ENCODE measurements at places on chromosomes 13 and 19.

DNA sequence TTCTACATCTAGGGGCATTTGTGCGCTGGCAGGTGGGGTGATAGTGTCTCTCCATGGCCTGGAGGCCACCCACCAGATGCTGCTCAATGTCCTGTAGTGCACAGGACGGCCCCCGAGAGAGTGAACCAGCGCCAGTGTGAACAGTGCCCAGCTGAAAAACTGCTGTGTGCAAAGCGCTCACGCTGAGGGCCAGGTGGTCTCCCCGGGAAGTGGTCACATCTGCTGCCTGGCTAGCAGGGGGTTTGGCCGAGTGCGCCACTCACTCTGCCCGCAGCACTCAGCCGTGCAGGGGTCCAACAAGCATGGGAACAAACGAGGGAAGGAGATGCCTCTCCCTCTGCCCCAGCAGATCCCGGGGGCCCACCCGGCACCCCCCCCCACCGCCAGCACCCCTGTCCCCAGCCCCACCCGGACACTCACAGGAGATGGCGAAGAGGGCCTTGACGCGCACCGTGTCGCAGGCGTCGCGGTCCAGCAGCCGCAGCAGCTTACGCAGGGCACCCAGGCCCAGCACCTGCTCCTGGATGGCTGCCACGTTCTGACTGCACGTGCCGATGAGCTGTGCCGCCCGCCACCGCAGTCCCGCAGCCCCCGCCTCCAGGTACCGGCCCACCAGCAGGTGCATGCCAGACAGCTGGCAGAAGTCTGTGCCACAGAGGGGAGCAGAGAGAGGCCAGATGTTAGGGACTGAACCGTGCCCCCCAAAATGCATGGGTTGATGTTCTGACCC lies 5.8 kb downstream of the HSPBP1 start:
- no peak for DNase-seq

DNA sequence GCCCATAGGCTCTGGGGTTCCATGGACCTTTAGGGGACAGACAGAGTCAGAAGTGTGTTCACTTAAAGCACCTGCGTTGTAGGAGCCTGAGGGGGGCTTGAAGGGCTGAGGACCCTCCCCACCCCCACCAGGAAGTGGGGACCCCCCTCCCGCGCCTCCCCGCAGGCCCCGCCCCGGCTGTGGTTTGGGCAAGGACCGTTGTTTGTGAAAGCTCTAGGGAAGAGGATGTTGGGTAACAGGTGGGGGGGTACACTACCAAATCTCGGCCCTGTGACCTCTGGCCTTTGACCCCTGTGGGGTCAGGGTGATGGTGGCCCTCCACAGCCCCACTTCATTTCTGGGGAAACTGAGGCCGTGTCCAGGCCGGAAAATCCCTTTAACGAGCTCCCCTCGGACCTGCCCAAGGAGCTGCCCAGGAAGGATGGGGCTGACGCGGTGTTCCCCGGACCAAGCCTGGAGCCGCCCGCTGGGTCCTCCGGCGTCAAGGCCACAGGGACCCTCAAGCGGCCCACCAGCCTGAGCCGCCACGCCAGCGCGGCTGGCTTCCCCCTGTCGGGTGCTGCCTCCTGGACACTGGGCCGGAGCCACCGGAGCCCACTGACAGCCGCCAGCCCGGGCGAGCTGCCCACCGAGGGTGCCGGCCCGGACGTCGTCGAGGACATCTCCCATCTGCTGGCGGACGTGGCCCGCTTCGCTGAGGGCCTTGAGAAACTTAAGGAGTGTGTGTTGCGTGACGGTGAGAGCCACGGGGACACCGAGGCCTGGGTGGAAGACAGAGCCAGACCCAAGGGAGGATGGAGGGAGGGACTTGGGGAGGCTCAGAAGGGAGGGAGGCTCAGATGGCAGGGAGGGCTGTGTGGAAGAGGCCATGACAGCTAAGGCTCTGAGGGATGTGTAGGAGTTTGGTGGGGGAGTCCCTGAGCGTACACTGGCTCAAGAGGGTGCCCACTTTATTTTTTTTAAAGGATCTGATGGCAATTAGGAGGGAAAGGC lies 1.3 kb downstream of the ARHGAP45 start:
- no peak for DNase-seq

DNA sequence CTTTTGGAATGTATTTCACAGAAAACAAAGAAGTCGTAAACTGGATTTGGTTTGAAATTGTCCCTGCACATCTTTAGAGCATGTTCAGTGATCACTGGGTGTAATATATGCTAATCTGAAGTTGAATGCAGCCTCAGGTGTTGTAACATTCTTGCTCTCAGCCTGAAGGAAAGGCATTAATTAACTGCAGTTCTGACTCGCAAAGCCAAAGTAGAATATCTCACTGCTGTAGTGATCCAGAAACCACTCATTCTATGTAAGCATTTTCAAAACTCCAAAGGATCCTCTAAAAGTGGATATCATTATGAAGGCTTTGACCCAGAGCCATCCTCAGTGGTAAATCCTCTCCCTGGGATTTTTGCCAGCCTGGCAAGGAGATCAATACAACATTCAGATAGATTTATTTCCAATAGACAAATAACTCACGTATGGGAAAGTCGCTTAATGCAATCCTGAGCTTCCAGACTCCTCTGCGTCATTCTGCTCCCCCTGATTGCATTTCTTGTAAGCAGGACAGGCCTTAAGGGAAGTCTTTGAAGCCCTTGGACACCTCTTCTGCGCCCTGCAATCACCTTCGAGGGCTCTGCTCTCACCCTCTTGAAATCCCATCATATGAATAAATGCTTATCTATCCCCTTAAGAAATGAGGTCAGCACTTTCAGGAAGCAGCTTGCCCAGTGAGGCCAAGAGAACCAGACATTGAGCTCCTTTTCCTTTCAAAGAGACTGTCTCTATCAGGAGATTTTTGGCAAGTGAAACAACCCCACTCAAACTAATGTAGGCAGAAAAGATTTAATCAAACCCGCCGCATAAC lies 301.7 kb upstream of the NBEA start:
- no peak for DNase-seq

- DNase-seq, result no peak
Measured at GRCh38 chr13:36418022-36418805, 14.1 kb upstream of the CCNA1 start.

GRCh38 chr19:28694812-28695211 lies 518.1 kb downstream of the UQCRFS1 start:
- no peak for DNase-seq

DNA sequence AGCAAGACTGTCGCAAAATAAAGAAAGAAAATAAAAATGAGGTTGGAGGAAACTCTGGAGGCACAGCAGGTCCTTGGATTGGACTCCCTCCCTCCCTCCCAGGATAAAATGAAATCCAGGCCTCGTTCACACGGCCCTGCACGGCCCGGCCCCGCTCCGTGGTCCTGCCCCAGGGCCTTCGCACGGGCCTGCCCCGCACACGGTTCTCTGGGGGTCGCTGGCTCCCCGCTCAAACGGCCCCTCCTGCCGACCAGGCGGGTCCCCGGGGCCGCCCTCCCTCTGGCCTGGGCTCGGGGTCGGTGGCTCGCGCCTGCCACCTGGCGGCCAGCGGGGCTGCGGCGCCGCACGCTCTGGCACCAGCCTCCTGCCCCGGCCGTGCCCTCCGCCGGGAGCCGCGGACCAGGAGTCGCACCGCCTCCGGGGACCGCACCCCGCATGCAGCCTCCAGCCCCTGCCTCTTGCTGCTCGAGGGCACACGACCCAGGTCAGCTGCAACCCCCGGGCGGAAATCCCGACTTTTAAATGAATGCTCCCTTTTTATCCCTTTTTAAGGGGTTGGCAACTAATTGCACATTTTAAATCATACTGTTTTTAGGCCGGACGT lies 1.5 kb upstream of the WDR18 start:
- DNase-seq, result peak; percentile 42

DNA sequence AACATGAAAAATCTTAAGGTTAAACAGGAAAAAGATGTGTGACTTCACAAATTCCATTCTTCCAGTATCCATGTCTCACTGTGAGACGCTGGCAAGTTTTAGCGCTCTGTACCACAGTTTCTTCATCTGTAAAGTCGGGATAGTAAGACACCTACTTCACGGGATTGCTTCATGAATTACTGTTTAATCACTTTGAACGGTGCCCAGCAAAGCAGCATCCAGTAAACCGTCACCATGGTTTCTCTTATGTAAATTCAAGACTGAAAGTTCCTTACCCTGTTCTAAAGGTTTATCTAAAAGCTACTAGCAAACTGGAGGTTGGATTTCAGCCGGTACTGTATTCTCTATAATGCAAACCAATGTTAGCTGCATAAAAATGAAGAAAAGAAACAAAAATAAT lies 53.5 kb downstream of the KATNAL1 start:
- DNase-seq, result no peak

GRCh38 chr19:16459680-16460079 lies 12.1 kb downstream of the EPS15L1 start:
- no peak for DNase-seq

DNA sequence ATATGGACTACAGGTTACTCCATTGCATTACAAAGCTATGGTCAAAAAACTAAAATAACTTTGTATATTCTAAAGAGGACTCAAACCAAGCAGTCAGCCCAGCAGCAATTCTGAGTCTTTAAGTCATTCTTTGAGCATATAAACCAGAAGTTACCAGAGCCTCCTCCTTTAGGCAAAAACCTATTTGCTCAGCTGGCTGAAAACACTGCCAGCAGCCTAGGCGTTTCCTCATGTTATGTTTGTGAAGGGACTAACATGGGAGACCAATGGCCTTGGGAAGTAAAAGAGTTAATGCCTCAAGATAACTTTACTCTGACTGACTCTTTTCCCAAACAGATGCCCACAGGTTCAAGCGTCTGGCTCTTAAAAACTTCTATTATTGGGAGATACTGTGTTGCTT lies 45.3 kb downstream of the ZNF626 start:
- no peak for DNase-seq

GRCh38 chr19:3969435-3970312 lies 1.2 kb downstream of the DAPK3 start:
- no peak for DNase-seq

DNA sequence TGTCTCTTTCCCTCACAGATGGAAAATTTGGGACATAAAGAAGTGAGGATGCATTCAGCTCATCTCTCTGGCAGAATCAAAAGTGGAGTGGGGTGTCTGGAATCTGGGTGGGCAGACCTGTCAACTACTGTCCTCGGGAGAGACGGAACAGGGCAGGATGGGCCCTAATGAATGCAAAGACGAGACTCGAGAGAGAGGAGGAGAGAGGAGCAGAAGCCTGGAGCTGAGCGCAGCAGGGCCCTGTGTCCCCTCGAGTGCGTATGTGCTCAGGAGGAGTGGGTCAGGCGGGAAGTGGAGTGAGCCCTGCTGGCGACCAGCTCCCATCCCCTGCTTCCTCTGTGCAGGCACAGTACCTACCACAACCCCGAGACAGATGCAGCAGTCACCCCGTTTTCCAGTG lies 78.9 kb downstream of the TEX29 start:
- no peak for DNase-seq

DNA sequence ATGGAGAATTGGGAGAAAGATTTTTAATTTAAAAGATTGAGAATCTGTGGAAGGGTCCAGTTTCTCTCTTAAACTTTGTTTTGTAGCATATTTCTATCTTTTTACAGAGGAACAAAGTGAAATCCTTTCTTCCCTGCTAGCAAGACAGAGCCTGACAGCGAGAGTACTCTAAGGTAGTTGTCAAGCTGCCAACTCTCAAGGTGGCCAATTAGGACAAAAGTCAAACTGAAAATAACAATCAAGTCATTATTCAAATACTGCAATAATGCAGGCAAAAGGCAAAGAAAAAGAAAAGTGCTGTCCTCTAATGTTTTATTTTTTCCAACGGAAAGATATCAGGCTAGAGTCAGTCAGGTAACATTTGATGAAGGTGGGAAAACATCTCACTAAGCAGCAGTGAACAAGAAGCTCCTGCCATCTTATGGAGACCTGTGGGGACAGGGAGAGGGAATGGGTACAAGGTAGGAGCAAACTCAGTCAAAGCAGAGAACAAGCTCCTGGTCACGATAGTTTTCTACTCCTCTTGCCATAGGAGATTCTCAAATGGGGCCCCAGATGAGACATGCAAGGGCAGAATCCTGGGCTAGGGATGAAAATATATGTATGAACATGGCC lies 801.9 kb upstream of the SLITRK1 start:
- DNase-seq, result no peak

- DNase-seq, result peak; percentile 18
Measured at GRCh38 chr13:105732806-105733529, 802.5 kb downstream of the EFNB2 start.

DNA sequence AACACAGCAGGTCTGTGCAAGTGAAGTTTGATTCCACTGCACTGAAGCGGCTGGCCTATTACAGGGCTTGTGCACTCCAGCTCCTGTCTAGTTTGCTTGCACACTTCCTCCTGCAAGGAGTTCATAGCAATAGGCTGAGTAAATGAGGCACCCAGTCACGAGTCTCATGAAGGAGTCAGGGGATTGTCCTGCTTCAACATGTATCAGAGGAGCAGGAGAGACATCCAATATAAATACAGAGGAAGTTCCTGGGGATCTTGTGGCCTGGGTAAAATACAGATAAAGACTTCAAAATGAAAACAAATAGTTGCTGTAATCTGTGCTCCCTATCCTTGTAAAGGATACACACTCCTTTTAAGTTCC lies 259.9 kb downstream of the SLITRK1 start:
- DNase-seq, result no peak

DNA sequence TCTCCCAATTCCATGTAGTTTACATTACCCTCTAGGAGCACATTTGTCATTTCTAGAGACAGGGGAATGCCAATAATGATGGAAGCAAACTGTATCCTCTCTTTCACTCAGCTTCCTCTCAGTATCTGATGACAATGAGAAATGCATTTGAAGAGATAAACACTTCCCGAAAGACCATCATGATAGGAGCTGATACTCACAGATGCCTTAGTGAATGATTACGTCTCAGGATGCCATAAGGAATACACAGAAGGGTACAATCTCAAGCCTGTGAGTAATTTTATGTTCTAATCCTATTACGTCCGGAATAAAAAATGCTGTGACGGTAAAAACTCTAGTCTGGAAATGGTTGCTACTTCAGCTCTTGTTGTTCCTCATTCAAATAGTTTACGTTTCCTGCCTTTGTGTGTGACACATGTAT lies 663.8 kb upstream of the MIR17HG start:
- no peak for DNase-seq

DNA sequence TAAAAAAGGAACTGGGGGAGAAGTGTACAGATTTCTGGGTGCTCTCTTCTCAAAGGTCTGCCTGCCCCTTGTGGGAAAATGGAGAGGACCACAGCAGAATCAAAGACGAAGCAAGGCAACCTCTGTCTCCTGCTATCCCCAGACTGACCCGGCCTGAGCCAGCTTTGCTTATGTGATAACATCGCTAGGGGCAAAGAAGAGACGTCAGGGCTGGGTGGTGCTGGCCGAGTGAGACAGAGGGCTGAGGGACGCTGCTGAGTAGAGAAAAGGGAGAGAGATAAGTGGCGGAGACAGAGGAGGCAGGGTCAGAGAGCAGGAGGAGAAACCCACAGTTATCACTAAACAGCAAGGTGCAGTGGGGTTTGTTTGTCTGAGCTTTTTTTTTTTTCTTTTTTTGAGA lies 4.6 kb upstream of the MUC16 start:
- no peak for DNase-seq

- no peak for DNase-seq
Measured at GRCh38 chr19:40342644-40343311, 5.4 kb downstream of the C19orf47 start.

GRCh38 chr13:111629016-111629415 lies 308.6 kb downstream of the TEX29 start:
- no peak for DNase-seq

Data from NCI-H446 (cell line).